D721Med (cell line): ENCODE measurements at places on chromosomes 11 and 22.

- no peak for DNase-seq
These were observed 88.8 kb downstream of the PDHX start for GRCh38 chr11:35005141-35005780.

DNA sequence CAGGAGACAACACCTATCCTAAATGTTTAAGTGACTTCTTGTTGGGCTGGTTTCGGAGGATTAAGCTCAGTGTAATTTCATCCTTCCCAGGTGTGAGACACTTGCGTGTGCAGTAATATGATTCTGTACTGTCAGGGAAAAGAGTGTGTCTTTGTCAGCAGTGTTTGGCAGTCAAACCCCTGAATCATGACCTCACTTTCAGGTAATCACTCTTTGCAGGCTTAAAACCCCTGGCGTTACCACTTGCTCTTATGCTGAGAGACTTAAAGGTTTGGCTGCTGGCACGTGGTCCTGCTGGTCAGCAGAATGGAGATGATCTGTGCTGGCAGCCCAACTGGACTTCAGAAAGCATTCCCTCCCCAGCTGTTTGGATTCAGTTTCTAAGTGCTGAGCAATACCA, 56.1 kb downstream of the APIP start:
- no peak for DNase-seq

GRCh38 chr22:32080904-32081303, 37.8 kb downstream of the SLC5A1 start:
- DNase-seq, result no peak

DNA sequence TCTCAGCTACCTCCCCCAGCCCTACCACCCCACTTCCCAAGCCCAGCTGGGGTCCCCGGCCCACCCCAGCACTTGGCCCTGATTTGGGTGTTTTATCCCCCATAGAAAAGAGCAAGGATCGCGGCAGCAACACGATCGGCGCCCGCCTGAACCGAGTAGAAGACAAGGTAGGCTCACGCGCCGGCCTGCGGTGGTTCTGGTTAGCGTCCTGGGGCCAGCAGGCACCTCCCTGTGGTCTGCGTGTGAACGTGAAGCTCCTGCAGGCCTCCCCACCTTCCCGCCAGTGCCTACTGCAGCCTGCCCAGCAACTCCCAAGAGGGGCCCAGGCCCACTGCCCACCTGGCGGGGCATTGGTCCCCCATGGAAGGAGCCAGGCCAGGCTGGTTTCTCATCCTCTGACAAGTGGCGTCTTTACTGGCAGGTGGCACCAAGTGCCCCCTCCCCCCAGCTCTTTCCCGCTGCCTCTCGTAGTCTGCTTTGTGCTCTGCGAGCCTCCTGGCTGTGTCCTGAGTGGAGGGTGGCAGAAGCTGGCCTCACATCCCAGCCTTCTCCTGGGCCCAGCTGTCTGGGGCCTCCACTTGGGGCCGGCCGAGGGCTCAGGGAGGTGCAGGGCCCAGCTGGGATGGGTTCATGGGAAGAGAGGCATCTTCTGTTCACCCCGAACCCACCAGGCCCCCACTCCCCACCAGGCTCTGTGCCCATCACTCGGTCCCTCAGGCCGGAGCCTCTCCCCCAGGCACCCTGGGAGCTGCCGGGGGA, 78.3 kb upstream of the KCNQ1OT1 start:
- DNase-seq, result no peak

DNA sequence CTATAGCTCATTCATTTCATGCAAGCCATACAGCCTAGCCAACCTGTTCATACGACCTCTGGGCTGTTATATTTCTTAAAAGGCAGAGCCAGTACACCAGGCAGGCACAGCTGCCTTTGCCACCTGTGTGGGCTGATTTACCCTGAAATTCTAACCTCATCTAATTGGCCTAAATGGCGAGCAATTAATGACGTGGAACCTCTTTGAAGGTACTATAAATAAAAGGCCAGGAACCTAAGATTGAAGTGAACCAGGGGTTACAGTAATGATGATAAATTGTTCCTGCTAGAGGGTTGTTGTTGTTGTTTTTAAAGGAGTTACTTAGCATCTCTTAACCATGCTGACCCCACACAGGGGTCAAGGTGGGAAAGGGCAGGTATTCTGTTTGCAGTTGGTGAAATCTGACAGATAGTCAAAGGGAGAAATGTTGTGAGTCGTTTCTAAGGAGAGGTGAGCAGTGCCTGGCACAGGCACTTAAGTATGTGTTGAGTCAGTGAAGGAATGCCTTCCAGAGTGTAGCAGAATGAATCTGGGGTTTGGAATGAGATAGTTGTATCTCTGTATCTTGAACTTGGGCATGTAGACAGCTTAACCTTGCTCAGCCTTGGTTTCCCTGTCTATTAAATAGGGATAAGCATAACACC, 213.5 kb upstream of the NAV2 start:
- DNase-seq, result no peak

DNA sequence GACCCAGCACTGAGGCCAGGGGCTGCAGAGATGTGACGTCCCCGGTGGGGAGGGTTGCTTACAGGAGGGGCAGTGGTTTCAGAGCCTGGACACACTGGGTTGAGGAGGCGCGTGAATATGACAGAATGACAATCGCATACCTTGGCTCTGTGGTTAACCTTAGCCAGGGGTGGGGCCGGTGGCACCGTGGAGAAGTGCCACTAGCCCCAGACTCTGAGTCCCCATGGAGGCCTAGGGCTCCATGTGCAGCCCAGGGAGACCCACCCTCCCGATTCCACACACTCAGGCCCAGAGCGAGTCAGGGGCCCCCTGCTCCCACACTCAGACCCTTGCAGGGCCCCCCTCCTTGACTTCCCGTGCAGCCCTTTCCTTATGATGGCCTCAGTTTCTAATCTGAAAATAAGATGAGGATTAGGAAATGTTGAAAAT, 3.6 kb upstream of the ACR start:
- no peak for DNase-seq

DNA sequence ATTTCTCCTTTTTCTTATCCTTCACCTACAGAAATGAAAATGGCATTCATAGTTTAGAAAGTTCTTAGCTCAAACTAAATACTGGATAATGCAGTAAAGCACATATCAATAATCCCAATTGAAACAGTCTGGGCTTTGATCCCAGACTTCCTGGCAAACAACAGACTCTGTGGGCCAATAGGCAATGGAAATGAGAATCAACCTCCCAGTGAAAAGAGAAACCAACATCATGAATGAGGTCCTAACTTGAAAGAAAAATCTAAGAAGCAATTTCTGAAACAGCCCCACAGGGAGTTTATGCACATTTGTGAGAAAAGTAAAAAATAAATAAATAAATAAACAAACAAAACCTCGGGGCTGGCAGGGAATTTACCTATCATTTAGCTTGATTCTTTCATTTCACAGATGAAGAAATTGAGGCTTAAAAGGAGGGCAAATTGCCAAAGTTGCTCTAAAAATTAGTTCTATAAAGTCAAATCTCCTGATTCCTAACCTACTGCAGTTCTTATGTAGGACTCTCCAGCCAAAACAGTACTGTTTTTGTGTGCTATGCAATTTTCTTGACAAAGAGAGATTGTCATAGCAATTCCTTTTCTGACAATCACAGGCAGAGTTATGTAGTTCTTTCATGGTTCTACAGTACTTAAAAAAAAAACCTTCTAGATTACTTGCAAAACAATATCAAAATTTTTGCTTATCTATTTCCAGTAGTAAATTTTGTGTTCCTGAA, 265.8 kb downstream of the GRM5 start:
- no peak for DNase-seq

DNA sequence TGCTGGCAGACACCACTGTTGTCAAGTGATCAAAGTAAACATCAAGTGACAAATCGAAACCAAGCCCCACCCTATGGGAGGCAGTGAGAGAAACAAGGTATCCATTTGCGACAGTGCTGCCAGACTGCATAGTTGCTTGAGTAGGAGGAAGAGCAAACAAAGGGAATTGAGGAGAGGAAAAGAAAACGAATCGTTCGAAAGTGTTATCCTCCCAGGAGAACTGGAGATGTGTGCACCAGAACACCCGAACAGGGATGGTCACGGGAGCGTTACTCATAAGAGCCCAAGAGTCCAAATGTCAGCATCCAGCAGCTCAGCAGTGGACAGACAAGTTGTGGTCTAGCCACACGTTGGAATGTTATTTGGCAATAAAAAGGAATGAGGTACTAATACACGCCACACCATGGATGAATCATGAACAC, 58.4 kb upstream of the NUP50 start:
- no peak for DNase-seq

- no peak for DNase-seq
These were observed 669 bp upstream of the GAL3ST1 start for GRCh38 chr22:30574997-30575671.

DNA sequence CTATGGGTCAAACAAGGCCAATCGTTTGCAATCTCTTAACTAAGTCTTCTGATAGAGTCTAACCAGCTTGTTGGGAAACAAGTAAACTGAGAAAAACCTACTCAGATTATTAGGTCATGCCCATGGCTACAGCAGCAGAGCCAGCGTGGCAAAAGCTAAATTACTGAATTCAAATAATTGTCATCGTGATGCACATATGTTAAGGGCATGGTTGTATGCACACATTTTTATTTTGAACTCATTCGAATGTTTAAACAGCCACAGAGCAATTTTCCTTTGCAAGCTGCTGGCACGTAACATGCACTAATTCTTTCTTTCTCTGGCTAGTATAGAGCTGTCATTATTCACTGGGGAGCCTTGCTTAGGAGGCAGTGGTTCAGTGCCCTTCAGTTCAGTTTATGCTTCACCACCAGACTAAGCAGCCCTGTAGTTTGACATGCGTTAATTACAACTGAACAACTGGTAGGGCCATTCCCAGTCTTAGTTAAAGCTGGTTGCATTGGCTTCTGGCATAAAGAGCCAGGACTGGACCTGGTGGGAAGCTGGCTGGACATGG, 396.4 kb downstream of the METTL15 start:
- DNase-seq, result no peak

DNA sequence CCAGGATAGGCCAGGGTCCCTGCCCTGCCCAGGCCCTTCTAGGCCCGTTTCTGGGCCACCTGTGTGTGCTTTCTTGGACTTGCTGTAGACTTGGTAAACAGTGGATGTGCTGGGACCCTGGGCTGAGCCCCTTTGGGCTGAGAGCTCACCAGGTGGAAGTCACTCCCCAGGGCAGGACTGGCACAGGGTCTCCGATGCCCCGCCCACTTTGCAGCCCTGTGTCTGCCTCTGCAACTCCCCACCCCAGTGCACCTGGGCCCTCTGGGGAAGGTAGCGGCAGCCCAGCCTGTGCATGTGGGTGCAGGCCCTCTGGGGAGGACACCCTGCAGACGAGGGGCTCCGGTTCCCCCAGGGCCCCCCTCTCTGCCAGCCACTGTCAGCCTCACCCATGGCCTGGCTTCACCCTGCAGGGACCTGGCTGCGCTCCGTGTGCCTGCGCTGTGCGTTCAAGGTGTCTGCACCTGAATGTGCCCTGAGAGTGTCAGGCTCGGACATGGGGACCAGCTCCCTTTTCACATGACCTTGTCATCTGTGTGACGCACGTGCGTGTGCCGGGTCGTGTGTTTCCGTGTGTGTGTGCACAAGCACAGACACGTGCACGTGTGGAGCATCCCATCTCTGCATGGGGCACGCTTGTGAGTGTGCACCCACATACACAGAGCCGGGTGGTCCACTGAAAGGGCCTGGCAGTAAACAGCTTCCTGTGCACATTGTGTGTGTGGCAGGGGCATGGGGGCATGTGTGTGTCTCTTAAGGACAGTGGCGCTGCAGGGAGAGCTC, 118.5 kb downstream of the KCNQ1OT1 start:
- no peak for DNase-seq

DNA sequence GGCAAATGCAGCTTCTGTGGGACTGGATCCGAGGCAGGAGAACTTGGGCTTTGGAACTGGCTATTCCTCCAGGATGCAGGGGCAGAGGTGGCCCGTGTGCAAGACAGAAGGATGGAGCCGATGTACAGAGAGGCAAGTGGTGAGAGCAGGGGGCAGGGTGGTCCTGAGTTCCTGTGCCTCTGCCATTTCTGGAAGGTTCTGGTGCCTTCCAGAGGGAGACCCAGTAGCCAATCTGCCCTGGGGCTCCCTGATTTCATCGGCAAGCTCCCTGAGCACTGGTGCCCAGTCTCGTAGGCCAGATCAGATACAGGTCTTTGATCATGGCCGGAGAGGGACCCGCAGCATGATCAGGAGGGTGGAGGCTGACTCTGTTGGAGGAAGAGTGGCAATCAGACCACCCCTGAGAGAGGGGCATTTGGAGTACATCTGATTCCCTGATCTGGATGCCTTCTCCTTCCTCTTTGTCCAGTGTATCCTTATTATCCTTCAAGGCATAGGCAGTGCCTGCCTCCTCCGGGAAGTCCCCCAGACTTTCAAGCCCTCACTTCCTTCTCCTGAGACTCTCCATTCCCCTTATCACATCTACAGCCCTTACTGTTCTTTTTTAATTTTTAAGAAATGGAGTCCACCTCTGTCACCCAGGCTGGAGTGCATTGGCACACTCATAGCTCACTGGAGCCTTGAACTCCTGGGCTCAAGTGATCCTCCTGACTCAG, 9.7 kb downstream of the MRGPRD start:
- DNase-seq, result no peak

GRCh38 chr11:61642162-61642561, 38.0 kb upstream of the DAGLA start:
- DNase-seq, result no peak

GRCh38 chr22:37604875-37605274, 3.8 kb upstream of the GGA1 start:
- no peak for DNase-seq

- DNase-seq, result no peak
These were observed 34.4 kb upstream of the SUSD2 start for GRCh38 chr22:24146791-24147353.

DNA sequence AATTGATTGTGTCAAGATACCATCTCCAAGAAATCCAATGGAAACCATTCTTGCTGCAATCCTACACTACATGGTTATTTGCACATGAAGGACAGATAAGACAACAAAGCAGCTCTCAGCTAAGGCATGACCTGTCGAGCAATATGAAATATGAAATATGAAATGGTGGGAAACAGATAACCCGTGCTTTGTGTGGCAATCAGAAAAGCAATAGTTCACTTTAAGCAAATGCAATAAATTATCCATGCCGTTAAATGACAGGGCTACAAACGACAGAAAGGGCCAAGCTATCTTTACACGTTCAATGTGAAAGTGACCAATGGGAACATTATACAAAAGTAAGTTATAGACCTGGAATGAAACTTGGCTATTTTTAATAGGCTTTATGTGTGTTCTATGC, 35.2 kb downstream of the KMT5B start:
- DNase-seq, result no peak

- peak; percentile 90 for DNase-seq
These were observed 39.7 kb downstream of the TPBGL start for GRCh38 chr11:75280227-75280701.

GRCh38 chr11:118295815-118296454, 8.6 kb upstream of the CD3E start:
- no peak for DNase-seq

DNA sequence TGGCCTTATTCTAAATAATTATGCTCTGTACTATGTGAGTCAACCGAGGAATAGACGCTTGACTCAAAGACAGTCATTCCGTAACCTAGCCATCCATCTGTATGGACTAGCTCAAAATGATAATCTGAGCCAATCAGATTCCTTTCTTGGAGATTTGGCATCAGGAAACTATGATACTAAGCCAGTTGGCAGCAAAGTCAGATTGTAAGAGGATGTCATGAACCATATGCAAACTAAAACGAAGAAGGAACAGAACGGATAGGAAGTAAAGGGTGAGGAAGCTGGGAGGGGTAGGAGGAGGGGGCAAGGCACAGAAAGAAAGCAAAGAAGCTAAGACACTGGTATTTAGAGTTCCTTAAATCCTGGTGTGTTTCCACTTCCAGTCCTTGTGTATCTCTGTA, 10.7 kb upstream of the SESN3 start:
- DNase-seq, result no peak

GRCh38 chr11:79276736-79277325, 164.0 kb downstream of the TENM4 start:
- DNase-seq, result no peak
